Astrocyte of the hippocampus (primary cell): ENCODE measurements at places on chromosomes 6 and 20.
A peak's percentile ranks its signal among the peaks of the same experiment; 100 is the strongest.

DNA sequence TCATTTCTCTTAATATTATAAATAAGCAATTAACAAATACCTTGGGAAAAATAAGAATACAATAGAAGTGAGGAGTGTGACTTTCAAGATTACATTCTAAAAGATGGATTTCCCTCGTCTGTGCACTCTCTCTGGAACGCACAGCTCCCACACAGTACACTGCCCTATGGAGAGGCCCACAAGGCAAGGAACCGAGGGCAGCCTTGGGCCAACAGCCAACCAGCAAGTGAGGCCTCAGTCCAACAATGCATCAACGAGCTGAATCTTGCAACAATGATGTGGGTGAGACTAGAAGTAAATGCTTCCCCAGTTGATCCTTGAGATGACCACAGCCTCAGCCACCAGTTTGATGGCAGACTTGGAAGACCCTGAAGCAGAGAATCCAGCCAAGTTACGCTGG, 34.5 kb upstream of the AVP start:
- no peak for DNase-seq

- no peak for DNase-seq
These were observed 185.7 kb upstream of the MARCKS start for GRCh38 chr6:113671421-113671820.

DNA sequence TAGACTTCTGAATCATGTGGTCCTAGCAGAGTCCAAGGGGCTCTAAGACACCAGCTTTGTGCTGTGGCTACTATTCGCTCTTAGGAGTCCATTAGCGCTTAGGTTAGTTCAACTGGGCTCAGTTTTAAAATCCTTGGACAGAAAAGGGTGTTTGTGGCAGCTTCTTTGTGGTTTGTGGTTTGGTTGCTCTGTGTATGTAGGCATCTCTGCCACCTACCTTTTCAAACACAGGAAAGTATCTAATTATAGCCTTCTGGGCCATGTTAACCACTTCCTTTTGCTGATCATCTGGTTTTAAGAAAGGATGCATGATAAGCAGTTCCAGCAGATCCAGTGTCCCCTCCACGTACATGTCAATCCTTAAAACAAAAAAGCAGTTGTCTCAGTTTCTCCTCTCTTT, 10.8 kb downstream of the GSTA4 start:
- DNase-seq = peak; percentile 72

GRCh38 chr6:145648149-145648548, 87.2 kb downstream of the EPM2A start:
- no peak for DNase-seq
